Activated naive CD8-positive, alpha-beta T cell treated with anti-CD3 and anti-CD28 coated beads, Interleukin-2, amount 50 U/mL, for 24 hours (primary cell): ENCODE measurements at places on chromosomes 3 and 15.

DNA sequence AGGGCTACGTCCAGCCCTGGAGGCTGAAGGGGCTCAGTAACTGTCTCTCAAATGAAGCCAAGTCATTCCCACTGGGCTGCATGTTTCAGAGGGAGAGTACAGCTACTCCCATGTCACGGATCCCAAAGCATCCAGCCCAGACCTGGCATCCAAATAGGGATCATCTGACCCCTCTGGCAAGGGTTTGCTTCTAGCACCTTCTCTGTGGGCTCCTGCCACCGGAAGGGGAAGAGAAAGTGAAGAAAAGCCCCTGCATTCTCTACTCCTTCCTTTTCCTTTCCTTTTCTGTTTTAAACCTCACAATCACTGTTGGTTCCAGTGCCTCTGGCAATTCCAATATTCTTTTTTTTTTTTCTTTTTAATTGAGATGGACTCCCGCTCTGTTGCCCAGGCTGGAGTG is 64.5 kb upstream of the CTSH start:
- no peaks in the 10 kb centered on the region for H3K36me3 ChIP-seq
- H3K27ac ChIP-seq, result no peak overlapping the region
- DNase-seq, result no peak
- H3K4me3 ChIP-seq, result no peak overlapping the region

DNA sequence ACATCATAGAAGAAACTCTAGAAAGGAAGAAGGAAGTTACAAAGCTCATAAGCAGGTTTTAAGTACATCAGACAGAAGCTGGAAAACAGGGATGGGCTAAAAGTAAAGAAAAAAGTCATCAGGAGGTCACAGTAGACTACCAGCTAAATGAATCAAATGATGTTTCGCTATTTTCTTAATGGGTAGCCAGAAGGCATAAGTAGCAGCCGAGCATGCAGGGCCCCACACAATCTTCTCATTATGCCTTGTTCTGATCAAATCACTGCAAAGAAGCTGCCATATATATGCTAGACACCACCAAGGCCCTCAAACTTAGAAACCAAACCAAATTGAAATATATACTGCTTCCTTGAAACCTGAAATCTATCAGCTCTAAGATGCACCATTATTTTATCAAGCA is 349.1 kb downstream of the ULK4 start:
- peaks cover 3% of the 10 kb centered on the region for H3K36me3 ChIP-seq
- no peak overlapping the region for H3K27ac ChIP-seq
- no peaks in the 10 kb centered on the region for H3K27me3 ChIP-seq

DNA sequence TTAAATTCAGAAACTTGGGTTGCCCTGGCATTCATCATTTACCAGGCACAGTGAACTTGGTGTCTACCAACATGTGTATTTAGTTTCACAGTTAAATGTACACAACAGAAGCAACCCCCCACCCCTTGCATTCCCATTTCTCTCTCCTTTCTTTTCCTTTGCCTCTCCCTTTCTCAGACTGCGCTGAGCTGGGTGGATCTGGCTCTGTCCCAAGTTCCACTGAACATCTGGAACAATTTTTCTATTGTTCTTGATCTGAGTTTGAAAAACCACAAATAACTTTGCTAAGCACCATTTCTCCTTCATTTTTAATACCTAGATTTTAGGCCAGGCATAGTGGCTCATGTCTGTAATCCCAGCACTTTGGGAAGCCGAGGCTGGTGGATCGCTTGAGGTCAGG is 242.2 kb downstream of the ABHD5 start:
- H3K27me3 ChIP-seq, result peaks cover 24% of the 10 kb centered on the region
- no peak for DNase-seq
- no peaks in the 10 kb centered on the region for H3K4me1 ChIP-seq
- no peaks in the 10 kb centered on the region for H3K36me3 ChIP-seq
- H3K4me3 ChIP-seq, result no peak overlapping the region

GRCh38 chr3:122944671-122945161 is 82.8 kb downstream of the SEMA5B start:
- H3K4me1 ChIP-seq, result peaks cover 13% of the 10 kb centered on the region
- no peak for DNase-seq
- no peak overlapping the region for H3K27ac ChIP-seq
- H3K4me3 ChIP-seq, result no peak overlapping the region
- no peaks in the 10 kb centered on the region for H3K36me3 ChIP-seq

GRCh38 chr3:15071699-15072098 is 6.6 kb upstream of the MRPS25 start:
- H3K27me3 ChIP-seq, result no peaks in the 10 kb centered on the region
- no peak for DNase-seq
- no peak overlapping the region for H3K4me3 ChIP-seq
- no peaks in the 10 kb centered on the region for H3K4me1 ChIP-seq
- no peak overlapping the region for H3K27ac ChIP-seq

- no peaks in the 10 kb centered on the region for H3K4me1 ChIP-seq
- DNase-seq, result no peak
- H3K36me3 ChIP-seq, result no peaks in the 10 kb centered on the region
Observed at GRCh38 chr3:148528024-148528423, 169.7 kb upstream of the AGTR1 start.

DNA sequence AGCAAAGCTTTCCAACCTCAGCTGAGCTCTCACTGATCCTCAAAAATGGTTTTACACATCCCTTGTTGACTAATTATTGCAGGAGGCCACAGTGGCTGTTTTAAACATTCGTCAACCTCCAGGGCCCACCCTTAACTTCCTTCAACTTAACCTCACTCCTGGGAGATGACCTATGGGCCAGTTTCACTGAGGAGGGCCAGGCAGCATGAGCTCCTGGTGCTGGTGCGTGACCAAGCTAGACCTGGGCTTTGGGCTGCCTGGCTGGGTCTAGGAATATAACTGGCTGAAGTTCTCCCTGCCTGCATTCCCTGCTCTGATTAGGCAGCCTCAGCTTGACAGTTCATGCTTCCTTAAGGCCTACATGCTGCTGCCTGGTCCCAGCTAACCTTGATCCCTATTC is 273.7 kb upstream of the ATP11B start:
- no peaks in the 10 kb centered on the region for H3K4me1 ChIP-seq
- no peaks in the 10 kb centered on the region for H3K36me3 ChIP-seq
- H3K27me3 ChIP-seq, result no peaks in the 10 kb centered on the region

DNA sequence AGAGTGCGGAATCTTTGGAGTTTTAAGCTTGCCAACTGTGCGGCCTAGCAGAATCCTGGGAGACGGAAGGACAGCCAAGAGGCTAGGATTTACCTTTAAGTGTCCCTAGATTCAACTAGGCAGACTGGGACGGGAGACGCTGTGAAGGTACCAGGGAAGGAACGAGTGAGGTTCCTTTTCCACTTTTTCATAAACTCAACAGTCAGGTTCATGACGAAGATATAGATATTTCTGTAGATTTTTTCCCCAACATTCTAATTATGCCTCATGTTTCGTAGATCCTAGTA is 564 bp upstream of the GABPB1 start:
- DNase-seq, result no peak
- peaks cover 64% of the 10 kb centered on the region for H3K36me3 ChIP-seq
- H3K27ac ChIP-seq, result peak overlapping the region; percentile 100
- H3K27me3 ChIP-seq, result peaks cover 2% of the 10 kb centered on the region
- H3K4me1 ChIP-seq, result peaks cover 57% of the 10 kb centered on the region

DNA sequence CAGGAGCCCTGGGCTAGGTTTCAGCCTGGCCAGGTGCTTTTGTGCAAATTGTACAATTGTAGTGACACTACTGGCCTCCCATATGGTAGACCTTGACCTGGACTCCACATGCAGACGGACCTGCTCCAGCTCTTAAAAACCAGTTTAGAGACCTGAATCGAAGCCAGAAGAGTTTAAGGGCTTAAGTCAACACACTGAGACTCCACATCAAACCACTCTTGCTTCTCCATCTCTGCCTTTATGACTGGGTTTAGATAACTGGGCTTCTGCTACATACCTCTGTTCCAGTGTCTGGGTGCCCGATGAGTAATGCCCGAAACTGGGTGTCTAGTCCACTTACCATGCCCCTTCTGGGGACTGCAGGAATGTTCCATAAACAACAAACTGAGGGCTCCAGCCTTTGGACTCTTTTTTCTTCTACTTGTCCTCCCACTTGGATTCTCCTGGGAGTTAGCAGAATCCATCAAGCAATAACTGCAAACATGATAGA is 32.8 kb downstream of the TMEM212 start:
- H3K4me3 ChIP-seq, result no peak overlapping the region
- H3K27me3 ChIP-seq, result peaks cover 19% of the 10 kb centered on the region
- H3K4me1 ChIP-seq, result peaks cover 34% of the 10 kb centered on the region
- H3K27ac ChIP-seq, result peak overlapping the region; percentile 62

DNA sequence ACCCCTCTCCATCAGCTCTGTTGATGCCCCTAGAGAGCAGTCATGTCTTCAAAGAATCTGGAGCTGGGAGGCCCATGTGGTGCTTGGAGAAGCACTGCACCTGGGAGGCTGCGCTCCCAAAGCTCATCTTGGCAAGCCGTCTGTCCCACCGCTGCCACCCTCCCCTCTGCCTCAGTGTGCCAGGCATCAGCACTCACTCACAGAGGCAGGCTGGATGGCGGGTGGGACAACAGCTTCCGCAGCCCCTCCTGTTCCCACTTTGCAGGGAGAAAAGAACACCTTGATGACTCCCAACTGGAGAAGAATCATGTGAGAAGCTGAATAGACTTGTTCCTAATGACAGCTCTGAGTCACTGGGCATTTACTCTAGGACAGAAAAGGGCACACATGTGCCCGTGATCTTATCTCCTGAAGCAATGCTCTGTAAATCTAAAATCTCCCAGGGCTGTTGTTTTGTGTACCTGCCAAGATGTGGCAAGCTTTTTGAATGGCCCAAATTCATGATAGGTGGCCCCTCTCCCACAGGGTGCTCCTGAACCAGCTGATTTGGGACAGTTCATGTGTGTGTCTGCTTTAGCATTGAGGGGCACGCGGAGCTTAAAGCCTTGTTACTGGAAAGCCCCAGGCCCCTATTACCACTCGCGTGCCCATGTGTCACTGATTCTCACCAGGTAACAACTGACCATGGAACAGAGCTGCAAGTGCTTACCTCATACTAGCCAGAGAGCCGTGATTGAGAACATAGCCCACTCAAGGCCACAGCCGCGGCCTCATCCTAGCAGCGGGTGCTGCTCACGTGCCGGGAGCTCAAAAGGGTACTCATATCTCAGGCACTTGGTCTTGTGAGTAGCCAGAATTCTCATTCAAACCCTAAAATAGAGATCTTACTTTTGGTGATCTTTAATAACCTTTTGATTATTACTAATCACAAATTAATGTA is 104.4 kb downstream of the DNAJB8 start:
- H3K36me3 ChIP-seq, result peaks cover 12% of the 10 kb centered on the region
- H3K4me1 ChIP-seq, result no peaks in the 10 kb centered on the region
- no peak overlapping the region for H3K4me3 ChIP-seq
- DNase-seq, result no peak
- H3K27ac ChIP-seq, result no peak overlapping the region
- no peaks in the 10 kb centered on the region for H3K27me3 ChIP-seq

DNA sequence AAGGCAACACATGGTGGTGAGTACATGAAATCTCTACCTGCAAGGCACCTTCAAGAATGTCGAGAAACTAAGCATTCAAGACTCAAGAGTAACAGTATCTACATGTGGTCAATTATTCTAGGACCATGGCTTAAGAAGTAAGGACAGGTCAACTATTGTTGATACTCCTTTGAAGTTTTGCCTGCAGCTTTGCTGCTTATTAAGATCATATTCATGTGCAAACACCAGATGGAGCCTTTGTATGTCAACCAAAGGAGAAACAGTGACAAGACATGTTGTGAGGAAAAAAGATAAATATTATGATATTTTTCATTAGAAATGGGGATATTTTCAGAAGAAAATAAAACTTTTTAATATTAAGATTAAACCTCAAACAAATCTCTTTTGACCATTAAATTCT is 52.3 kb upstream of the FGF7 start:
- no peak overlapping the region for H3K27ac ChIP-seq
- H3K36me3 ChIP-seq, result peaks cover 2% of the 10 kb centered on the region
- H3K4me3 ChIP-seq, result no peak overlapping the region
- no peaks in the 10 kb centered on the region for H3K4me1 ChIP-seq
- no peak for DNase-seq

- H3K4me3 ChIP-seq, result no peak overlapping the region
- H3K27me3 ChIP-seq, result no peaks in the 10 kb centered on the region
- no peaks in the 10 kb centered on the region for H3K36me3 ChIP-seq
- H3K27ac ChIP-seq, result no peak overlapping the region
Observed at GRCh38 chr15:98734466-98735199, 86.3 kb downstream of the IGF1R start.

- H3K27me3 ChIP-seq, result no peaks in the 10 kb centered on the region
- no peak for DNase-seq
- no peaks in the 10 kb centered on the region for H3K36me3 ChIP-seq
- no peak overlapping the region for H3K4me3 ChIP-seq
- no peak overlapping the region for H3K27ac ChIP-seq
Observed at GRCh38 chr3:15454965-15455364, 27.6 kb downstream of the EAF1 start.

DNA sequence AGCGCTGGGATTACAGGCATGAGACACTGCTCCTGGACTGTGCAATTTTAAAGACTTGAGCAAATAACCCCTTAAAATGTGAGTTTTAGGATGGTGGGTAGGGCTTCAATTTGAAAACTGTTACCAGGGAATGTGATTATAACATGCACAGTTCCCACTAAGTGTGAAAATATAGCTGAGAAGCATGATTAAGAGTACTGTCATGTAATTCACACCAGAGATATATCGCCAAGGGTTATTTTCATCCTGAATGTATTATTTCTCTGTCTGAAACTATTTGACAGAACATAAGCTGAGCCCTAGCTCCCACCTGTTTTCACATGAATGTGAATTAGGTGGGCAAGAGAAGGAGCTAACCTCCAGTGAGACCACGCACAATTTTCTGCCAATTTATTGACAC is 457.2 kb downstream of the GABRG3 start:
- DNase-seq, result no peak
- H3K27ac ChIP-seq, result no peak overlapping the region
- H3K36me3 ChIP-seq, result no peaks in the 10 kb centered on the region
- H3K4me3 ChIP-seq, result no peak overlapping the region
- H3K27me3 ChIP-seq, result no peaks in the 10 kb centered on the region

DNA sequence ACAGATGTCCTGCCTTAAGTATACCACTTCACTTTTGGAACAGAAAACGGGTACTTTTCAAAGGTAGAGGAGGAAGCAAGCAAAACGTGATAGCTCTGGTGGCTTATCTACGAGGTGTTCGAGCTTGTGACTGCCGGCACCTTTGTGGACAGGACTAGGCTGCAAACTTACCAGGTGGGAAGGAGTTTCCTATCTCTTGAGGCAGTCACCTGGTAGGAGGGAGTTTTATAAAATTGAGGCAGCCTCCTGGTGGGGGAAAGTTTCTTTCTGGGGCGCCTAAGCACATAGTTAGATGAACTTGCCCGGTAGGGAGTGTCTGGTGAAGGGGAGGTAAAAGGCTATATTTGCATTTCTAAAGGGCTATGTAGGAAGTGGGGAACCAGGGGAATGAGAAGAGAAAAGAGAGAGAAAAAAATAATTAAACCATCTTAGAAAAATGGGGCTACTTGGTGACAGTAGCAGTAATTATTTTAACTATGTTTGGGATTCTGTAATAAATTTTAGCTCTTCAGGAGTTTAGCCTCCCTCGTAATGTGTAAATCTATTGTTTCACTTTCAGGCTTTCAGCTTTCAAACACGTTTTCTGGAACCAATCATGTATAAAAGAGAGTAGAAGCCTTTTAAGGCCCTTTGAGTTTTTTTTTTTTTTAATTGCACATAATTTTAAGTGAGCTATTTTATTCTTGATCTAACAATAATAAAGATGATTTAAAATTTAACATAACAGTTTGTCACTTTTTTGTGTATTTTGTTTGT is 131.0 kb downstream of the IL5RA start:
- H3K27me3 ChIP-seq, result no peaks in the 10 kb centered on the region
- H3K36me3 ChIP-seq, result no peaks in the 10 kb centered on the region
- no peak overlapping the region for H3K27ac ChIP-seq
- no peaks in the 10 kb centered on the region for H3K4me1 ChIP-seq
- H3K4me3 ChIP-seq, result no peak overlapping the region
- no peak for DNase-seq
